ENCODE measurements at places on chromosomes 11 and 22. TPM values are rescaled to one million over a fixed set of nuclear protein-coding genes. Genes with fewer than 3 reads are reported as not detected.

Gene PRDM11
- 8.4 TPM for total RNA-seq

Gene MMP13
- total RNA-seq: not detected

DNA sequence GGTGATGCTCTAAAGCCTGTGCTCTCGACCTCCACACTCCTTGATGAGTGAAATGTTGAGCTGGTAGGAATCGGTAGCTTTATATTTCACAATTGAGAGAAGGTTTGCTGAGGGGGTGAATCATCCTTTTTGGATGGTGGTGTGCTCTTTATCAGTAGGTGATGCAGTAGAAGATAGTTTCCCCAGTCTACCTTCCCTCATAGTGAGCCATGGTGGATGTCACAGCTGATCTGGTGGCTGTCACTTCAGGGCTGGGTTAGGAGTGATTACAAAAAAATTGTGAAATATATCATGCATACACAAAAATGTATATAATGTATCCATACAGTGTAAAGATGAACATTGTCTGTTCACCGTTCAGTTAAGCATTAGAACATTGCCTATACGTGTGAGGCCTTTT, 105.3 kb downstream of the GRAMD1B start:
- DNase-seq: no peak

Gene SYT7
- not detected for total RNA-seq

Gene HEPHL1
- total RNA-seq: not detected

GRCh38 chr11:45025716-45026492, 75.2 kb upstream of the TP53I11 start:
- peak; percentile 83 for DNase-seq

DNA sequence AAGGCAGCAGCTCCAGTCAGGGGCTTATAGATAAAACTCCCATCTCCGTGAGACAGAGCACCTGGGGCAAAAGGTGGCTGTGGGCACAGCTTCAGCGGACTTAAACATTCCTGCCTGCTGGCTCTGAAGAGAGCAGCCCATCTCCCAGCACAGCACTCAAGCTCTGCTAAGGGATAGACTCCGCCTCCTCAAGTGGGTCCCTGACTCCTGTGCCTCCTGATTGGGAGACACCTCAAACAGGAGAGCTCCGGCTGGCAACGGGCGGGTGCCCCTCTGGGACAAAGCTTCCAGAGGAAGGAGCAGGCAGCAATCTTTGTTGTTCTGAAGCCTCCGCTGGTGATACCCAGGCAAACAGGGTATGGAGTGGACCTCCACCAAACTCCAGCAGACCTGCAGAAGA, 279.4 kb downstream of the LARGE1 start:
- DNase-seq: no peak

DNA sequence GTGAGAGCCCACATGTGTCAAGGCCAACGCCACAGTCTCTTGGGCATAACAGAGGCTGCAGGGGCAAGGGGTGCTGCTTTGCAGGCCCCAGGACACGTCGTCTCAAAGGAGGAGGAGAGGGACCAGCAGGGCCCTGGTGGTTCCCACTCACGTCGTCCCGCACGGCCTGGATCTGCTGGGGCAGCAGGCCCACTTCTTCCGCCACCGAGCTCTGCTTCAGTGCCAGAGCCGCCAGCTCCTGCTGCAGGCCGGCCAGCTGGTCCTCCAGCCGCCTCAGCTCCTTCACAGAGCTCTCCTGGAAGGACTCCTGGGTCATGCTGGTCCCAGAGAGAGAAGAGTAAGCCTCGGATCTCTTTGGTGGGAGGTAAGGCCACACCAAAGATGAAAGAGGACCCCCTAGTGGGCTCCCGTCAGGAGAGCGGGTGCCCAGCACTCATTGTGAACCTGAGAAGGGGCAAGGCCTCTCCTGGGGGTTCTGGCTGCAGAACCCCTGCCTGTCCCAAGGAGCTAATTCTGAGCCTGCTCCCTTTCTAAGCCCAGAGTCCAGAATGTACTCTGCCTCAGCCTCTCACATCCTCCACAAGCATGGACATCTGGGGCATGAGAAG, 15.6 kb downstream of the SUN2 start:
- no peak for DNase-seq

DNA sequence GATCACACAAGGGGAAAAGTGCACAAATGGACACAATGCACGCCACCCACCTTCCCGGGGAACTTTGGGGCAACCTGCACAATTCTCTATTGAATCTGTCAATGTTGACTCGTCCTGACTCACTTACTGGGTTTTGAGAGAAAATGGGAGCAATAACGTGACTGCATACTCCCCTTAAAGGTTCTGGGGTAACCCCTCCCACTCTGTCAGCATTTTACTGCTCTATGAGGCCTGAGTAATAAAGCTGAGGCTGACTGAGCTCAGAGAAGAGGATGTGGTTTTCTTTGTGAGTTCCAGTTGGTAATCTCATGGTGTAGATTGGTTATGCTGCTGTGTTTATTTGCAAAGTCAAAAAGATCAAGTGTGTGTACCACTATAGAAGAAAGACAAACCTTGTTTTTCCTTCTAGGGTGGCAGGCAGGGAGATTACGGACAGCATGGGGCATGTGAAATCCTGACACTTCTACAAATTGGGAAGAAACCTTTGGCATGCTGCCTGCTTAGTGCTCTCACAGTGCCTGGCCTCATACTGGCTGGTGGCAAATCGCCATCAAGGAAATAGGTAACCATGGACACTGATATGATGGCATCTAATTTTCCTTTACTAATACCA, 16.1 kb upstream of the APOA1 start:
- peak; percentile 71 for DNase-seq

Gene OMP
- total RNA-seq: not detected

Measured in OCI-LY7 (cell line).